ENCODE measurements at places on chromosomes 5 and 9.

DNA sequence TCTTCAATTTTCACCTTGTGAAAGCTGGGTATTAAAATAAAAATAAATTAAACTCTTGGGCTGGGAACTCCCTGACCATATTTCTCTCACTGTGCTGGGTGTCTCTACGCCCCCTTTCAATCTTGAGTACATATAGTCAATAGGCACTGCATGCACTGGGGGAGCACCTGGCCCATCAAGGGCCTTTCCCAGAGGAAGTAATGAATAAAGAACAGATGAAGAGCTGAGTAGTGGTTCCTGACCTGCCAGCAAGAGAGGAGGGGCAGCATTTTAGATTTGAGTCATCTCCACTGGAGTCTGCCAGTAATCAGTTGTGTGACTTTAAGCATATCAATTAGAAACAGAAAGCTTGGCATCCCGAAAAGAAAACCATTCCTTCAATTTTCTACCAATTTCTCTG lies 6.2 kb downstream of the MAPKAP1 start:
- DNase-seq = no peak

DNA sequence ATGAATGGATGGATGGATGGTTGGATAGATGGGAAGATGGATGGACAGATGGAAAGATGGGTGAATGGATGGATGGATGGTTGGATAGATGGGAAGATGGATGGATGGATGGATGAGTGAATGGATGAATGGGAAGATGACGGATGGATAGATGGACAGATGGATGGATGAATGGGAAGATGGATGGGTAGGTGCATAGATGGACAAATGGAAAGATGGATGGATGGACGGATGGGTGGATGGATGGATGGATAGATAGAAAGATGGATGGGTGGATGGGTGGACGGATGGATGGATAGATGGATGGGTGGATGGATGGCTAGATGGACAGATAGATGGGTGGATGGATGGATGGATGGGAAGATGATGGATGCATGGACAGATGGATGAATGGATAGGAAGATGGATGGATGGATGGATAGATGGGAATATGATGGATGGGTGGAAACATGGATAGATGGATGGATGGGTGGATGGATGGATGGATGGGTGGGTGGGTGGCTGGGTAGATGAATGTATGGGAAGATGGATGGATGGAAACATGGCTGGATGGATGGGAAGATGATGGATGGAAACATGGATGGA lies 16.5 kb upstream of the EXOC3 start:
- no peak for DNase-seq

- no peak for DNase-seq
Measured at GRCh38 chr9:77161191-77161590, 16.1 kb upstream of the VPS13A start.

DNA sequence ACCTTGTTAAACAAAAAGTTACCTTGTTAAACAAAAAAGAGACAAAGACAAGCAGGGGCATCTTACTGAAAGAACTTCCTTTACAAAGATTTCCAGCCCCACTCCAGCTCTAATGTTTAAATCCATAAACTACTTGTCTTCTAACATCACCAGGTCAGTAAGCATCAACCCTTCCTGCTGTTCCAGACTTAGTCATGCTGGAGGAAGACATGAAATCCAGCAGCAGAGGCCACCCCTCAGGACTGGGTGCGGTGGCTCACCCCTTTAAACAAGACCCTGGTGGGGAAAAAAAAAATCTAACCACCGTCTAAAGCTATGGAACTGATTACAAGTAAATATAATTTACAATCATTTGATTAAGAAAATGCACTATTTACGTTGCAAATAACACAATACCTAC lies 9.1 kb downstream of the PDCL start:
- no peak for DNase-seq

DNA sequence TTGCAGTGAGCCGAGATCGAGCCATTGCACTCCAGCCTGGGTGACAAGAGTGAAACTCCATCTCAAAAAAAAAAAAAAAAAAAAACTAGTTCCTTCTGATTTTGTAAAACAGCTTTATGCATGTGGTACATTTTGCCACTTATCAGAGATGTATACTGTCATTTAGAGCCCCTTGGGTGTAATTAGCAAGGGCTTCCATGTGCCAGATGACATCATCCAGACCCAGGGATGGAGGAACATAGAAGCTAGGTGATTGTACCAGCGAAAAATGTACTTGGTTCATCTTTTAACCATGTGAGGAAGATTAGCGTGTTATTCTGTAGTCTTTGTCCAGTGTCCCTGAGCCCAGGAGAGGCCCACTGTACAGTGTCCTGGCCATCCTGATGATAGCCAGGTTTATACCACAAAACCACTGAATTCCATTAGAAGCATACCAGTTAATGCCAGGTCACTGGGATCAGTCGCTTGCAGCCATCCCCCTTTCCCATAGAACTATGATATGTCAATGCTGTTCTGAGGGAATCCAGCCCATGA lies 239.3 kb upstream of the SGCD start:
- no peak for DNase-seq

GRCh38 chr9:74753650-74754049 lies 134.1 kb downstream of the TRPM6 start:
- no peak for DNase-seq

All from MM.1S (cell line).